ENCODE measurements at places on chromosomes 16 and 17.

DNA sequence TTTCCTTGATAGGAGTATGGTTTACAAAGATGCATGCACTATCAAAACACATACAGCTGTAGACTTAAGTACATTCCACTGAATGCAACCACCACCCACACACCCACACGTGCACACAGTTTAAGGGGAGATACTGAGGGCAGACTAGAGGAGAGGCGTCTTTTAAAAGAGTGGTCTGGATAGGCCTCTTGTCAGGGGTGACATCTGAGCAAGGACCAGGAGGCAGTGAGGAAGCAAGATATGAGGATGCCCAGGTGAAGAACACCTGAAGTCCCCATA is 12.6 kb downstream of the MPHOSPH6 start:
- no peak for DNase-seq

- DNase-seq = no peak
Measured at GRCh38 chr17:5580969-5581368, 3.3 kb downstream of the NLRP1 start.

- no peak for DNase-seq
Measured at GRCh38 chr17:12537436-12537835, 128.3 kb upstream of the MYOCD start.

- DNase-seq = no peak
Measured at GRCh38 chr17:14469971-14470370, 169.1 kb downstream of the HS3ST3B1 start.

DNA sequence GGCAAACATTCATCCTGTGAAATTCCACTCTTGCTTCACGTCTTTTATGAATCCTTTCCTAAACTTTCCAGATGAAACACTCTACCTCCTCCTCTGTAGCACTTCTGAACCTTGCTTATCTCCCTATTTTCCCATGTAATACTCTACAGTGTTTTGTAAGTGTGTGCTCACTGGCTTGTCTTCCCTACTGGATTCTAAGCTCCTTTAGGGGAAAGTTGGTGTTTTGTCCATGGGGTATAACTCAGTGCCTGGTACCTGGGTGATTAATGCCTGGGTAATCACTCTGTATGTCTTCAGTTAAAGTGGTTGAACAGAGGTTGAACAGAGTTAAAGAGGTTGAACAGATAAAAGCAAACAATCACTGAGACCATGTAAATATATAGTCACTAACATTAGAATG is 3.8 kb upstream of the KAT7 start:
- DNase-seq = no peak

DNA sequence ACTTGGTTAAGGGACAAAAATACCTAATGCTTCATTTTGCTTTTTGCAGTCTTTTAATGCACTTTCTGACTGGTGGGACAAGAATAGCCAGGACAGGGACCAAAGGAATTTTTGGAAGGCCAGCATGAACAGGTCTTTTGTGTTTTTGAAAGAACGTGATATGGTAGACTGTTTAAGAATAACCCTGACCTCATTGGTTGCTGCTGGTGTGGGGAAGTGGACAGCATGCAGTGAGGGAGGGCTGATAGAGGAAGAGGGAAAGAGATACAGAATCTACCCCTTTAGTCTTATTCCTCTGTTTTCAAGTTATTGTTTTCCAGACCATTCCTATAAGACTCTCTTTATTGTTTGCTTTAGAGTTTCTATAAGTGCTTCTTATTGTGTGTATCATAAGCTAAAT is 816.2 kb downstream of the CDH11 start:
- no peak for DNase-seq

- no peak for DNase-seq
Measured at GRCh38 chr17:63834431-63835166, 7.1 kb upstream of the FTSJ3 start.

- no peak for DNase-seq
Measured at GRCh38 chr16:75402821-75403475, 30.4 kb downstream of the CFDP1 start.

- peak; percentile 77 for DNase-seq
Measured at GRCh38 chr16:23134274-23134673, 15.0 kb downstream of the USP31 start.

GRCh38 chr16:424033-424622 is 1.3 kb upstream of the RAB11FIP3 start:
- DNase-seq = peak; percentile 79

DNA sequence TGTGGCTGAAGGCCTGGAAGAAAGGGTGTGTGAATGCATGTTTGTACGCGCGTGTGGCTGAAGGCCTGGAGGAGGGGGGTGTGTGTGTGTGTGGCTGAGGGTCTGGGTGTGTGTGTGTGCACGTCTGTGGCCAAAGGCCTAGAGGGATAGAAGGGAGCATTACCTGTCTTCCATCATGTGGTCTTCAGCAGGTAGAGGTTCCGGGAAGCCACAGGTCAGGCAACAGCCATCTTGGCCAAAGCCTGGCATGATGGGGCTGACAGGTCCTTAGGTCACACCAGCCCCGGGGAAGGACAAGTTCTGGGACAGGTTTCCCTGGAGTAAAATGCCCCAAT is 5.2 kb downstream of the LITAFD start:
- DNase-seq = no peak

- DNase-seq = peak; percentile 48
Measured at GRCh38 chr17:62692721-62693431, 65.4 kb downstream of the MRC2 start.

DNA sequence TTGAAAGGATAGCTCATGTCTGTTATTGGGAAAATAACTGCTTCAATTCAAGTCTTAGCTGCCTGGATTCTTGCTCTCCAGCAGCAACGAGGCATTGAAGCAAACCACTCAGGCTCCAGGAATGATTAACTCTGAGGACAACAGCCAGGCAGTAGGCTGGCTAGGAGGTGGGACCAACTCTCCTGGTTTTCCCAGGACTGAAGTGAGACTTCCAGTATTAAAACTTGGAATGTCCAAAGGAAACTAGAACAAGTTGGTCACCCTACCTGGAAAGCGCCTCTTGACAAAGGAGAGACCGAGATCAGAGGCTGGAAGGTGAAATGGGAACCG is 100.7 kb downstream of the SALL1 start:
- no peak for DNase-seq

- no peak for DNase-seq
Measured at GRCh38 chr16:49635009-49635350, 220.9 kb downstream of the ZNF423 start.

DNA sequence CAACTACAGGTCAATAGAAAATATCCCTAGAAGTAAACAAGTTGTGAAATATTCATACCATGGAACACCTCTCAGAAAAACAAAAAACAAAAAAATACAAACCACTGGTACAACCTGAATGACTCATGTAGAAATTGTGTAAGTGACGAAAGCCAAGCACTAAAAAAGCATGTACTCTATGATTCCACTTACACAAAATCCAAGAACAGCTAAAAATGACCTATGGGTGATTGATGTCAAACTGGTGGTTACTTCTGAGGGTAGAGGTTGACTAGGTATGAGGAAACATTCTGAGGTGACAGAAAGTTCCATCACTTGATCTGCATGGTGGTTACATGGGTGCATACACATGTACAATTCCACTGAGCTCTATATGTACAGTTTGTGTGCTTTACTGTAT is 31.1 kb downstream of the DHRS7C start:
- DNase-seq = no peak

All from left cardiac atrium (tissue), 4 donors.